Chondrocyte (in vitro differentiated cells): ENCODE measurements at places on chromosomes 5 and 9.

GRCh38 chr9:21889673-21890072 lies 87.2 kb downstream of the MTAP start:
- no peak for DNase-seq

- no peak for DNase-seq
Measured at GRCh38 chr5:143752165-143752850, 59.7 kb upstream of the HMHB1 start.

DNA sequence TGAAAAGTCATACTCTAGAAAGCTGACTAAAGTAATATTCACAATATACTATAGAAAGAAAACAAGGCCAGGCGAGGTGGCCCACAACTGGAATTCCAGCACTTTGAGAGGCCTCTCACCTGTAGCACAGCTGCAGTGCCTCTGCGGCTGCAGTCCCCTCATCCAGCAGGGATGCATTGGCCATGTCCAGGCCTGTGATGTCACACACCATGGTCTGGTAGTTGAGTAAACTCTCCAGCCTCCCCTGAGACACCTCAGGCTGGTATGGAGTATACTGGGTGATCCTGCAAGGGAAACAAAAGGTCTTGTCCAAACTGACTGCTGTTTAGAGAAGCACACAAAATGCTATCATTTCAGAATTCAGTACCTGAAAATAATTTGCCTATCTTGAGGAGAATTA lies 35.5 kb downstream of the GLDC start:
- no peak for DNase-seq

DNA sequence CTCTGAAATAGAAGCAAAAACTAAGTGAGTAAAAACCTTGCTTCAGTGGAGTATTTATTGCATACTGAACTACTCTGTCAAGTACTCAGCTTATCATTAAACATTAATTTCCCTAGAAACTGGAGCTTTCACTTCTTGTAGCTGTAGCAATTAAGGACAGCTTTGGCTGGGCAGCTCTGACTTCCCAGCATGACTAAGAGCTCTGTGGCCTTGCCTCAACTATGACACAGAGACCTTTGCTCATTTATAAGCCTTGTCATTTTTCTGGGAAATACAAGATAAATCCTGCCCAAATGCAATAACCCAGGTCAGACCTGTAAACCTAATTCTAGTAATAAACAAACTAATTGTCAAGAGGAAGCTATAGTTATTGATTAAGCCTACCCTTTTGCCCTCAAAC lies 65.4 kb upstream of the STK32A start:
- no peak for DNase-seq

GRCh38 chr9:2243666-2244555 lies 228.8 kb downstream of the SMARCA2 start:
- DNase-seq = no peak
